ENCODE measurements at places on chromosomes 7 and 10.
A peak's percentile ranks its signal among the peaks of the same experiment; 100 is the strongest.

GRCh38 chr7:140084972-140085371, 22.2 kb upstream of the PARP12 start:
- DNase-seq: no peak

DNA sequence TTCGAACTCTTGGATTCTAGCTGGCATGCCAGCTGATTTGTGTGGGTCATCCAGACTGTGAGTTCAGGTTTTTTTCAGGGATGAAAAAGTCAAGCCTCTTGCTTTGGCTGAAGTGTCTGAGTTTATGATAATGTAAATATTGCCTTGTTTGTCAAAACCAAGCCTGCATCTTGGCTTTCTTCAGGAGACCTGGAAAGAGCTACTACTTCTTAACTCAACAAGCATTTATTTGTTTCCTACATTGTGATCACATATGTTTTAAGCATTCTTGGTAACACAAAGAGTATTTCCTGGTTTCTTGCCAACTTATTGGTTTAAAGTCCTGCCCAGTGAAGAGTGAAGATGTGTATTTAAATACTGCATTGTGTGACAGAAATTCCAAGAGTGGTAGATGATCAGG, 407.1 kb downstream of the LRMDA start:
- no peak for DNase-seq

DNA sequence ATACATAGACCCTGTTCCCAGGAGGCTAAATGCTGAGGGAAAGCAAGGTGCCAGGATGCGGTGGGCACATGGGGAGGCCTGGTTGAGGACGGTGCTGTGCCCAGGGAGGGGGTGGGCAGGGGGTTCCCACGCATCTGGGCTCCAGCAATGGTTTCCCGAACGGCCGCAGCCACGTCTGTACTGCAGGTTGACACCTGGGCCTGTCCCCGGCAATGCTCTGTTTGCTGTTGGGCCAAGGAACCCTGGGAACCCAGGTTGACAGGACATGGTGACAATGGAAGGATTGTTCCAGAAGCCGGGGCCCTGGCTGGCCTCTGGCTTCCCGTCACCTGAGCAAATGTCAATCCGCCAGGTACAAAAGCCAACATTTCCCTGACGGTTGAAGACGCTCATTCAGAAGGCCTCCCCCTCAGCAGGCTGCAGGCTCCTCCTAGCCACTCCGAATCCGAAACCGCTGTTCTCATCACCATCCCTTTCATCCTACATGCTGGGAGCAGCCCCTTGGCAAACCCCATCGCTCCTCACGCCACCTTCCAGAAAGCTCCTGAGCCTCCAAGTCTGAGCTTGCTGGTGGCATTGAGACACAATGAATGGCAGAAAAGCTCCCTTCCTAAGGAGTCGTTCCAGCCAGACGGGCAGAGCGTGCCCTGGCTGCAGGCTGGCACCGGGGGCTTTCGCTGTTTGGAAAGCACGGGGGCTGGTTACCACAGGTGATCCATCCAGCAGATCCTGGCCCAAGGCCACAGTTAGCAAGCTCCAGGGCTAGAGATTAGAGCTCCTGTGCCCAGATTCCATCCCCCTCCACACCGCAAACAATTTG, 31.2 kb downstream of the SPOCK2 start:
- no peak for DNase-seq

GRCh38 chr10:79413196-79413595, 32.2 kb downstream of the ZCCHC24 start:
- no peak for DNase-seq

GRCh38 chr10:13658264-13658663, 71.5 kb downstream of the PRPF18 start:
- DNase-seq: no peak

- no peak for DNase-seq
Observed at GRCh38 chr7:31382722-31383121, 42.2 kb upstream of the NEUROD6 start.

GRCh38 chr7:44264221-44264931, 61.0 kb downstream of the CAMK2B start:
- no peak for DNase-seq

- peak; percentile 29 for DNase-seq
Observed at GRCh38 chr10:9634466-9634865, 1383.2 kb upstream of the CELF2 start.

DNA sequence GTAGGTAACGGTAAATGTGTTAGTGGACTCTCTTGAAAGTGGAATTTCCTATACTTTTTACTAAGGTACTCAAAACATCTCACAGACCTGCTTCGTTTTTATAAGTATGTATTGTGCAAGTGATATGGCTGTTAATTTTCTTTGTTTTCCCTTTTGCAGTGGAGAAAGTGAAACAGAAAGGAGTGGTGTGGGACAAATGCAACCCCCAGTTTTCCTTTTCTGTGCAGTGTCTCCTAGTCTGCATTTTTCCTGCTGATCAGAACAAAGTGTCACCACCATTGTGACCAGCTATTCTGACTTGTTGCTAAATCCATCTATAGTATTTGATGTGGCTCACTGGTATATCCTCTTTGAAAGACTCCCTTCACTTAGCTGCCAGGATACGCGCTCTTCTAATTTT, 410.0 kb downstream of the EXOC4 start:
- DNase-seq: no peak

- DNase-seq: no peak
Observed at GRCh38 chr10:22851865-22852239, 76.0 kb upstream of the ARMC3 start.

DNA sequence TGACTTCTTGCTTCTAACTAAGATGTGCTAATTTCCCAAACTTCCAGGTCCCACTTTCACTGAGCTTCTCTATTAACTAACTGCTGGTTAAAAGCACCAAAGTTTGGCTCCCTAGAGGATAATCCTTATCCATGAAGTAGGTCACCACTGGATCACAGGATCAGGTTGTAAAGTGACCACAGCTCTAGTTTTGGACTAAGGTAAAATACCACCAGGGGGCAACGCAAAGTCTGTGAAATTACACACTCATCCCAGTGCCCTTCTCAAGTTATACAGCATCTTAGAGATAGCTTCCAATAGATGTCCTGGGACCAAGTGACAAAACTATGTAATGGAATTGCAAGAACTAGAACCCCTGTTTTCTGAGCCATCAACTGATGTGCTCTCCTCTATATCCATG, 116.4 kb upstream of the ASAH2 start:
- DNase-seq: peak; percentile 72

GRCh38 chr10:124739119-124739921, 4.9 kb downstream of the FAM53B start:
- no peak for DNase-seq

DNA sequence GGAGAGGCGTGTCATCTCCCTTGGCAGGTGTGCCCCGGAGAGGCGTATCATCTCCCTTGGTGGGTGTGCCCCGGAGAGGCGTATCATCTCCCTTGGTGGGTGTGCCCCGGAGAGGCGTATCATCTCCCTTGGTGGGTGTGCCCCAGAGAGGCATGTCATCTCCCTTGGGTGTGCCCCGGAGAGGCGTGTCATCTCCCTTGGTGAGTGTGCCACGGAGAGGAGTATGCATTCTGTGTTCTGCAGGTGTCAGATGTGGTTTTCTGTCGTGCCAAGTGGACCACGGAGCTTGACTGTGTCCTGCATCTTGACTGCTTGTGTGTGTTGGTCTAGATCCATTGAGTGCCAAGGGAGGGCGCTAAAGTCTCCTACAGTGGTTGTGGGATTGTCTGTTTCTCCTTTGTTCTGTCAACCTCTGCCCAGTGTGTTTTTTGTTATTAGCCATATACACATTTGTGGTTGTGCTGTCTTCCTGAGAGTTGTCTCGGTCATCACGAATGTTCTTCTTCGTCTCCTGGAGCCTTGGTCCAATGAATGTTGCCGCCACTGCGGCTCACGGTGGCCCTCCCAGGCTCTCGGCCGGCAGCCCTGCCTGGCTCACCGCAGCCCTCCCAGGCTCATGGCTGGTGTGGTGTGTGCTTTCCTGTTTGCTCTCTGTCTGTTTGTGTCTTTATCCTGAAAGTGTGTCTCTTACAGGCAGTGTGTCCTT, 96.8 kb downstream of the INPP5A start:
- DNase-seq: no peak

GRCh38 chr10:72146559-72147323, 58.4 kb upstream of the SPOCK2 start:
- no peak for DNase-seq

GRCh38 chr10:42998481-42999384, 78.1 kb upstream of the RET start:
- no peak for DNase-seq

All from fibroblast of pulmonary artery (primary cell).